AML-193 (cell line): ENCODE measurements at places on chromosomes 2 and 18.

DNA sequence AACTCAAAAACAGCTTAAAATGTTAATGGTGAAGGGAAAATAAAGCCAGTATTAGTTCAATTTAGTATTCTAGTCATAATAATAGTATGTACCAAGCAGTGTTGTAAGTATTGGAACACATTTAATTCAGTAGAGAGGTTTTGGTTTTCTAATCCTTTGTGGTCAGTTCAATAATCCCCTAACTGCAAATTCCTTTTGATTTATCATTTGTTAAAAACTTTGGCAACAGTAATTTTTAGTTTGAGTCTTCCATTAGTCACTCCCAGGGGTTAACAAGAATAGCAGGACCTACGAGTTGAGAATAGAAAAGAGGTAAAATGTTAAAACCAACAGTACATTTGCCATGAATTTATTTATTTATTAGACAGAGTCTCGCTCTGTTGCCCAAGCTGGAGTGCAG is 10.7 kb downstream of the MRPL44 start:
- DNase-seq: no peak

DNA sequence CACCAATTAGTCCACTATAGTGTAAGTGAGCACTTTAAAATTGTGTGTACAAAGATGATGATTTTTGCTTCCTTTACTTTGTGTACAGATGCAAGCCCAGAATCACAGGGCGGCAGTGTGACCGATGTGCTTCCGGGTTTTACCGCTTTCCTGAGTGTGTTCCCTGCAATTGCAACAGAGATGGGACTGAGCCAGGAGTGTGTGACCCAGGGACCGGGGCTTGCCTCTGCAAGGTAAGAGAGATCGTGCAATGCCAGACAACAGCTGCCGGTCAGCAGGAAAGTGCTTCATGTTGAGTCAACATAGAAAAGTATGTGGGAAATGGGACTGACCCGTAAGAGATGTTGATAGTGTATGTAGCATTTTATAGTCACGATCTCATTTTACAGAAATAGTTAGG is 156.8 kb upstream of the TTC39C start:
- no peak for DNase-seq

DNA sequence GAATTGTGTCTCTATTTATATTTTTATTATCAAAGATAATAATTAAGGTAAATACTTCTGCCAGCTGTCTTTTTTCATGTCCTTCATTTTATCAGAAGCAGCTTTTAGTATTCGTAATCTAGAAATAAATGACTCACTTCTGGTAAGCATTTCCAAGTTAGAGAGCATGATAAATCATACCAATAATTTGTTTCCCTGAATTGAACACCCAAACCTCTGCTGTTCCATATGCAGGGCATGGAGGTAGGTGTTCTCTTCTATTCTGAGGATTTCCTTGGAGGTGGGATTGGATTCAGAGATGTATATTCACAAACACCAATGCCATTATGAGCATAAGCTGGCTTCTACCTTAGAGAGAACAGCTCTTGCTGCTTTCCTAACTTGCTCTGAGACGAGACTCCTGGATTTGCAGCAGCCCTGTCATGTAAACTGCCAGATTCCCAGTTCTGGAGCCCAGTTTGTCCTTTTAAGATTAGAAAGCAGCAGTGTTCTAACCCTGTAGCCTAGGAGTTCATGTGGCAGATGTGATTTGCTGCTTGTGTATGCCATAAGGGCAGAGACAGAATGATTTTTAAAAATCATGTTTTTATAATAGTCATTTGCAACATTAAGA is 47.5 kb downstream of the SKA1 start:
- no peak for DNase-seq

- DNase-seq: no peak
Measured at GRCh38 chr2:47631306-47631705, 151.6 kb upstream of the MSH6 start.

DNA sequence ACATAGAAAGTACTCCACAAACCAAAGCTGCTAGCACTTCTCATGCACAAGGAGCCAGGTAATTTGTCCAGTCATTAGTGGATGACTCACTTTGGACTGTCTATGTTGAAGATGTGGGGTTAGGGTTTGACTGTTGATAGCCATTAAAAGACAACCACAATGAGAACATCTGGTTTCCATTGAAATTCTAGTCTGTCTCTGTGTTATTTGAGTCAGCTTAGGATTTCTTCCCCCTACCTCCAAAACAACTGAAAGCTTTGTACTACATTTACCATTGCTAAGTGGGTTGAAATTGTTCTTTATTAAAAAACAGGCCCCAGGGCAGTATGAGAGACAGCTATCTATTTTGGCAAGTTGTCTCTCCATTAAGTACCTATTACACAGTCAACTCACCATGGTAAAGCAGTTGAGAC is 50.2 kb upstream of the ANKRD44 start:
- DNase-seq: no peak

DNA sequence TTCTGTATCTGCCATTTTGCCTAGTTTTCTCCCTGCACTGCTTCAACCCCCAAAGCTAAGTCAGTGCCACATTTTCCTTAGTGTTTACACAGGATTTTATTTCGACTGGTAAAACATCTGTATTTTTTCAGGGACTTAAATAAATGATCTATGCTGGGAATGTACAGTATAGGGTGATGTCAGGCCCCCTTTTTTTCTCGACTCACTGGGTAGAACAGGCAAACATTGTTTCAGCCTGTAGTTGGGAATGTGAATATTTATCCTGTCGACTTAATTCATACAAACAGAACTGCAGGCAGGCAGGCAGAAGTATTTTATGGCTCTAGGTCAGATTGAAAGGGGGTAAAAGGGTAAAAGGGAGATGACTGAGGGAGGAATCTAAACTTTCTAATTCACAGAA is 123.5 kb upstream of the ZFP36L2 start:
- DNase-seq: no peak

GRCh38 chr2:238321467-238321866 is 1.1 kb downstream of the TRAF3IP1 start:
- no peak for DNase-seq
